ENCODE measurements at places on chromosomes 2 and 18.

DNA sequence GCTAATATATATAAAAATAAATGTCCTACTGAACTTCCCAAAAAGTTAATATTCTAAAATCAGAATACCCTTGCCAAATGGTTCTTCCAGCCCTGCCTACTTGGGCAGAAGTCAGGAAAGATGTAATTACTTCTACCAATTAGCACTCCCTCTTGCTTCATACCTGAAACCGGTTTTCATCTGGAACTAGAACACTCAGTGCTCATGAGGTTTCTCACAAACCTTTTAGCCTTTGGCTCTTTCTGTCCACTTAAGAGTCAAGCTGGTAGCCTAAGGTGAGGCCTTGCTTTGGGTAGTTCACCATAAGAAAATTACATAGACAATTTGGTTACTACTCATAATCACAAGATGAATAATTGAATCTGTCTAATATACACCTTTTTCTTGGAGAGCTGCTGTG lies 4.1 kb downstream of the DSG3 start:
- no peak for DNase-seq

DNA sequence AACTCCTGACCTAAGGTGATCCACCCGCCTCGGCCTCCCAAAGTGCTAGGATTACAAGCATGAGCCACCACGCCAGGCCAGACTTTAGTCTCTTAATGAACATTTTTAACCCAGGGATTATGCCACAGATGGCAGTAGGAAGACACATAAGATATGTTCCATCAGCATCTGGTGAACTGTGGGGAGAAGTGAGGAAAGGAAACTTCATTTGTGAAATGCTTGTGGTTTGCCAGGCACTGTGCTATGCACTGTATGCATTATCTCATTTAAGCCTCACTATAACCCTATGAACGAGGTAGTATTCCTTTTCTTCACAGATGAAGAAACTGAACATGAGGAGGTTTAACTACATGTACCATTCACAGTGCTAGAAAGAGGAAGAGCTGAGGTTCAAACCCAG lies 29.3 kb downstream of the PTRHD1 start:
- no peak for DNase-seq

DNA sequence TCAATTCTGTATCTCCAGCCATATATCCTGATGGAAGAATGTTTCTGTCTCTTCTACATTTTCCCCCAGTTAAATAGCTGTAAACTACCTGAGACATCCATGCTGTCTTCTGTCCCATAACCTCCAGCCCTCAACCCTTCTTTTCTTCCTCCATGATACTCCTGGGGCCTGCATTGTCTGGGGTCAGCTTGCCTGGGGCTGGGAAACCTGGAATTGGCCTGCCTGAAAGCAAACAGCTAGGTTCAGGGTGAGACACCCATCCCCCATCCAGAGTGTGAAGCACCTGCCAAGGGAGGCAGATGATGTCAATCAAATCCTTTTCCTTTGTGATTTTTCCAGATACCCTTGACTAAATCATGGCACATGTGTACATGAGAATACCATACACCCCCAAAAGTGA lies 313.7 kb upstream of the MGAT5 start:
- DNase-seq = no peak

DNA sequence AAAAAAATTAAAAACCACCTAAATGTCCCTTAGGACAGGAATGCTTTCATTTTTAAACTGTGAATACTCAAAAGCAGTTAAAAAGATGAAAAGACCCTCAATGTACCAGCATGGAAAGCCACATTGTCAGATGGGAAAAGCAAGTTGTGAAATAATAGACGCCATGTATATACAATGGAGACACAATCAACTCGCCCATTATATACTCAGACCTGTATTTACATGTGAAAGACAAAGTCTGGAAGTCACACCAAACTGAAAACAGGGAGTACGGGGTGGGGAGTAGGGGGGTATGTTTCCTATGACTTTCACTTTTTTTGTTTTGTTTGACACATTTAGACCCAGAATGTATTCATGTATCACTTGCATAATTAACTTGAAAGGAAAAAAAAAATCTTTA lies 75.6 kb downstream of the CELF4 start:
- DNase-seq = no peak

- peak; percentile 35 for DNase-seq
These were observed 79.4 kb upstream of the ASB18 start for GRCh38 chr2:236343400-236344161.

- DNase-seq = no peak
These were observed 236.5 kb upstream of the SPHKAP start for GRCh38 chr2:228417956-228418355.

- DNase-seq = no peak
These were observed 45.2 kb upstream of the NFU1 start for GRCh38 chr2:69482471-69482870.

GRCh38 chr2:10514273-10514672 lies 66.1 kb upstream of the ODC1 start:
- DNase-seq = no peak

DNA sequence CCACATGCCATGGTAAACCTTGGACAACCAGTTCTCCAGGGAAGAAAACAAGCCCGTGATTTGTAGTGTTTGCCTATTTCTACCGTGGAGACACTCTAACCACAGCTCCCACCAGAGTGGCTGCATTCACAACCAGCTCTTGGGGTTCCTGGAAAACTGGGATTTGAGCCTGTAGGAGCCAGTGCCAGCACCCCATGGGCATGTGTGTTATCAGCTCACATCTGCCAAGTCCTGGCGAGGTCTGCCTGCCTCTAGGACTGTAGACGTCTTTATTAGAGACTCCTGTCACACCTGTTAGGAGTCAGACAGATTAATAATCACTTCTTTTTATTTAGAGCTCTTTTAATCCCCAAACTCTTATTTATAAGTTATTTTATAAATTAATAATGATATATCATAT lies 41.0 kb downstream of the INPP5D start:
- DNase-seq = no peak

- DNase-seq = no peak
These were observed 51.3 kb upstream of the SLC1A4 start for GRCh38 chr2:64937687-64938491.

DNA sequence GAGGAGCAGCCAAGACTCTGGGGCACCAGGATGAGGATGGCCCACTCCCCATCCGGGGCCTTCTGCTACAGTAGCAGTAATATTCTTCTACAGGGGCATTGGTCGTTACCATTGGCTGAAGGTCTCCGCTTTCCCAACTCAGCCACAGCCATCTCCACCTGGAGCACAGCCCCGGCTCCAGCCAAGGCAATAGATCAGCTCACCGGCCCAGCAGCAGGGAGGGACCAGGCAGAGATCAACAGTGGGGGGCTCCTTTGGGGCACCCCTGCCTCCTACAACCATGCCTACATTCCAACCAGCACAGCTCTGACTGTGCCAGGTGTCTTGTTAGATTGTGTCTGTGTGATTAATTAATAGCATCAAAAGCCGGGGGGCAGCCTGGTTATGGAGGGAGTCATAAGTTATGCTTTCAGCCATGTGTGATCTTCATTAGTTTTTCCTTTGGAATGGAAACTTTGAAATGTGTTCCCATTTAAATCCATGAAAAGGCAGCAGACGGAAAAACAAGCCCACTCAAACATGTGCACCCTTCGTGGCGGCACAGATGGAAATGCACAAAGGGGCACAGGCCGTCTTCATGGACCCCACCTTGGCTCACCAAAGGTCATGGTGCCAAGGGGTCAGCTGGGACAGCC lies 68.6 kb upstream of the BZW1 start:
- no peak for DNase-seq

DNA sequence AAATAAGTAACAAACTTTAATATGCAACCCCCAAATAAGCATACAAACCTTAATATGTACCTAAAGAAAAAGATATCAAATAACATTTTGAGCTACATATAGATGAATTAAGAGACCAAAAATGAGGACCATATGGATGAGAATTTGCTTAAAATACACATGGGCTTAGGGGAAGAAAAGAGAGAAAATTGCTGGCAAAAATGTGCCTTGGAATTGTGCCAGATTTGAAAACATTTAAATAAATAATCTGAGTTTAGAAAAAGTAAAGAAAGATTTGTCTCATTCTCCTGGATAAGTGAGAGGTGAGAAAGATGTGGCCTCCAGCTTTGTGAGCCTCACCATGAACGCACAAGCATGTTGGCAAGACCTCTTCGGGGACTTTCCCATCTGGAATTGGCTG lies 372.6 kb downstream of the SOX11 start:
- DNase-seq = no peak

GRCh38 chr2:80037310-80037709 lies 267.2 kb downstream of the LRRTM1 start:
- DNase-seq = no peak

- DNase-seq = no peak
These were observed 313.9 kb downstream of the CELF4 start for GRCh38 chr18:37251679-37252078.

DNA sequence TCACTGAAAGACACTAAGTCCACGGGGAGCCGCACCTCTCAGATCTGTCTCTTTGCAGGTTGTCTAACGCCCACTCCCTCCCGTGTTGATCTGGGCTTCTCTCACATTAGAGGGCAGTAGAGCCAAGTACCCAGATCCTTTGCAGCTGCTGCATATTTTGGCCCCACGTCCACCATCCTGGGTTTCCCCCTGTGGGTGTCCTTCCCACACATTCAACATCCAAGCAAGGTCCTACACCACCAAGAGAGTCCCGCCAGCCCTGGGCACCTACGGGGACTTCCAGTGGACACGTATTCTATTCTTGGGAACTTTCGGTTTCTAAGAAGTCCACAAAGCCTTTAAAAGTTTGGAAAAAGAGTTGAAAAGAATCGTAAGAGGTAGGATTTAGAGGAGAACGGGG lies 116.6 kb downstream of the ATL2 start:
- no peak for DNase-seq

DNA sequence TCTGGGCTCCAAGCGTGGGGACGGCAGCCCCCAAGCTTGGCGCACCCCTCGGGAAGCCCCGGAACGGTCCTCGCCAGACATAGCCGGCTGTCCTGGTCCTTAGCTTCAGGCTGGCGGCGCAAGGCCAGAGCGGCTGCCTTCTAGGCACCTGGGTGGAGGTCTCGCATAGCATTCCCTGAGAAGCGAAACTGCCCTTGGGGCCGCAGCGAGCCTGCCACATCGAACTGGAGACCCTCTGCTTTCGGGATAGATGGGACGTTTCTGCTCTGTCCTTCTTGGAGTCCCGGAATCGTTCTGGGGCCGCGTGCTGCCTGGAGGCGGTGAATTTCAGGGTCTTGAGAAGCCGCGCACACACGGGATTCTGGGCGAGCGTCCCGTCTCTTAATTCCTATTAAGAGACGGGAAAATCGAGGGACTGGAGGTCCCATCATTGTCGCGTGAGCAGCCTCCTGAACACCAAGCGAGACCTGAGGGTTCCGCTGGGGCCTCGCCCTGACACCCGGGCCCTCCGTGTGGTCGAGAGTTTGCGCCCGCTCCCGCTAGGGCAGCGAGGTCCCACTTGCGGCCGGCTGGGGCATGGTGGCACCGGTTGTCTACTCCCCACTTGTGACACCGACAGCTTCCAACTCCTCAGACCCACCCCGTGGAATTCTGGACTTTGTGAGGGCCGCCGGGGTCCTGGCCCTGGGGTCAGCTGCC lies 9.7 kb upstream of the EN1 start:
- DNase-seq = peak; percentile 64

DNA sequence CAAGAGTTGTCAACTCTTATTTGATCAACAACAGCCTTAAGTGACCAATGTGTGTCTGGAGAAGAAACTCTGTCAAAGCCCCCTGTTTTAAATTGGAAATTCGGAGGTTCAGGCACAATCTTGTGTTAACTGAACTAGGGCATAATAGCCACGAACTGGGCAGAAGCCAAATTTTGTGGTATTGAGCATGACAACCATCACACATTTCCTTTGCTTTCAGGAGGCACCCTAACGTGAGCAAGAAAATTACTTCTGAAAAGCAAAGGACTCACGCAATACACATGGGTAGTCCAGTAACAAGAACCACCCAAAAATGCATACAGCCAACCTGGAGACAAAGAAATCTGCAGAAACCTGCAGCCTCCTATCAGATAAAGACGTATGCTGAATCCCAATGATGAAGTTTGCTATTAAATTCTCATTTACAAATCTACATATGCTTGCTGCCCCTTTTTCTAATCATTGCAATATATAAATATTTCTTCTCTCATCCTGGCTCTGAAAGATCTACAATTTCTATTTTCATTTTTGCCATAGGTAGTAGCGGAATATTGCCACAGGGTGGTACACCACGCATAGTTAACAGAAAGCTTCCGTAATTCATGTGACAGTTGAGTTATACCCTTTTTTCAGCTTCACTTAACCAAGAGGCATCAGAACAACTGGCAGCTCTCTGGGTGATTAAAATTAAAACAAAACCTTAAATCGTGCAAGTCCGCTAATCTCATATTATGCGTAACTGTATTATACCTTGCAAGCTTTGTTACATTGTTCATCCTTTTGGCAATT lies 495.8 kb downstream of the NRXN1 start:
- peak; percentile 35 for DNase-seq

GRCh38 chr2:36409935-36410334 lies 54.4 kb downstream of the CRIM1 start:
- no peak for DNase-seq

DNA sequence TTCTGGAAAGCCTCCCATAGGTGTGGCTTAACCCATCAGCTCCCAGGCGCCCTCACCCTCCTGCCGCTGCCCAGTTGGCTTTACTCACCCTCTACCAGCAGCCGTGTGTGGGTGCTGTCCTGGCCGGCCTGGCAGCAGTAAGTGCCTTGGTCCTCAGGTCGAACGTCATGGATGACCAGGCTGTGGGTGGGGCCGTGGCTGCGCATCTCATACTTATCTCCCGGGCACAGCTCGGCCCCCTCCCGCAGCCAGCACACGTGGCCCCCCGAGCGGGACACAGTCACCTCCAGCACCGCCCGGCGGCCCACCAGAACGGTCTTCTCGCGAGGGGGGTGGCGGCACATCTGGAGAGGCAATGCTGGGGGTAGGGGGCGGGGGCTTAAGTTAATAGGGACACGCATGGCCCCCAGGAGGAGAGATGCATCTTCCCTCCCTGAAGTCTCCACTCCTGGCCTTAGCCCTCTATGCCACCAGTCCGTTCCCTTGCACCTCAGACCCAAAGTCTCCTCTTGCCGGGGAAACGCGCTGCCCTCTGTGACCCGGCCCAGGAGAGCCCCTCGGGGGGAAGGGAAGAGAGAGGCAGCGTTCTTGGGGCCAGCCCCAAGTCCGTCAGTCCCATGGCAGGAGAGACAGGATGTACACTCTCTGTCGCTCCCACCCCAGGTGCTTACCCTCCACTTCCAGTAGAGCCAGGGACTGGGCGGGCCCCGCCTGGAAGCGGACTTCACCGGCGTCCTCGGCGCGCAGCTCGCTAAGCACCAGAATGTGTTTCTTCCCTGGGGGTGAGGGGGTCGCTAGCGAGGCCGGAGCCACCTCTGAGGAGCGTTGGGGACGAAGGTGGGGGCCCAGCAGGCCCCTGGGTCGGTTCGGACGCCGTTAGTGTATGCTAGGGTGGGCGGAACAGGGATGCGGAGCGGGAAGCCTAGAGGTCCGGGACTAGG lies 7.9 kb downstream of the TMEM198 start:
- peak; percentile 81 for DNase-seq

GRCh38 chr2:237062585-237062984 lies 23.1 kb upstream of the COPS8 start:
- no peak for DNase-seq

Measured in right kidney (tissue), 9 donors.